ENCODE measurements at places on chromosomes 4 and X. TPM values are rescaled to one million over a fixed set of nuclear protein-coding genes. Genes with fewer than 3 reads are reported as not detected.

SLC10A4 gene
- not detected for total RNA-seq

CSN1S1 gene
- total RNA-seq = not detected

APOOL gene
- 6.3 TPM for total RNA-seq

NLRP2B gene
- not detected for total RNA-seq

TRIM75 gene
- total RNA-seq = not detected

BEX5 gene
- total RNA-seq = not detected

TRAM1L1 gene
- total RNA-seq = 0.72 TPM
